NCI-H2107 (cell line): ENCODE measurements at places on chromosomes 11 and 22.

DNA sequence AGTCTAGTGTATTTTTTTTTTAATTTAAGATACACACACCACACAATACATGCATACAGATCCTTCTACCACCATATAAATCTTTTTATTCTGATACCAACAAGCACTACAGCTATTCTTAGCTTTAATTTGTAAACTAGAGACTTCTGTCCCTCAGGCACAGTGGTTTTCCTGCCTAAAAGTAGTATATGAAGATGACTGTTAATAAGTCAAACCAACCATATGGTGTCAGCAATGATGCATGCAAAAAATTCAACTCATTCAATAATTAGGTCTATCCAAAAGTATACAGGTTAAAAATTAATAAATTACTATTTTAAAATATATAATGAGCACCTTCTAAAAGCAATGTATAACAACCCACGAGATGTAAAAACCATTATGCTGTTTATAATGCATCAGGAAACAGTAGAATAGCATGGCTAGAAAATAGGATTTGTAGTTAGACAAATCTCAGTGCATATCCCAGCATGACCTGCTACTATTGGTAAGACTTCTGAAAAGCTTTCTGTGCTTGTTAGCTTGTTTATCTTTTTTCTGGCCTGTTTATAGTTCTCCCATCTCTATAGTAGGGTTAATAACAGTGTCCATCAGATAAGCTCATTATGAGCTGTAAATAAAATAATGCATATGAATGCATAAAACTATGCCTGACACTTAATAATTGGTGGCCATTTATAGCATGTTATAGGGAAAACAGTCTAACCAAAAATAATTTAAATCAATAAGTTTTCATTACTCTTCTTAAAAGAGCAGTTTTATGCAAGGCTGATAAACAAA lies 10.2 kb downstream of the RAB38 start:
- DNase-seq: no peak

DNA sequence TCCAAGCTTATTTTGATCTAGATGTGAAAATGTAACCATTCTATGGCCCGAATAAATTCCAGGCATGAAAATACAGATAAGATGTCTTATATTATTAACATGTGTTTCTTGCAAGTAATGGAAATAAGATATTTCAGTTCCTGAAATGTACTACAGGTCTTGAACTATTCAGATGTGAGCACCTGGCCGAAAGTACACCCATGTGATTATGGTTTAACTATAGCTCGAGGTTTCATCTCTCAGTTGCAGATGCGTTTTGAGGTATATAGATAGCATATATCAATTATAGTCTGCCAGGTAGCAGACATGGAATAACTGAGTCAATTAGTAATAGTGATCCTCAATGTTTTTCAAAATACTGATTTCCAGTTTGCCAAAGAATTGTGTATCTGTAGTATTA lies 68.3 kb downstream of the DDIAS start:
- no peak for DNase-seq

GRCh38 chr11:6900327-6900999 lies 8.2 kb upstream of the OR2D2 start:
- DNase-seq: no peak

- no peak for DNase-seq
These were observed 33.1 kb downstream of the EHF start for GRCh38 chr11:34653851-34654482.

DNA sequence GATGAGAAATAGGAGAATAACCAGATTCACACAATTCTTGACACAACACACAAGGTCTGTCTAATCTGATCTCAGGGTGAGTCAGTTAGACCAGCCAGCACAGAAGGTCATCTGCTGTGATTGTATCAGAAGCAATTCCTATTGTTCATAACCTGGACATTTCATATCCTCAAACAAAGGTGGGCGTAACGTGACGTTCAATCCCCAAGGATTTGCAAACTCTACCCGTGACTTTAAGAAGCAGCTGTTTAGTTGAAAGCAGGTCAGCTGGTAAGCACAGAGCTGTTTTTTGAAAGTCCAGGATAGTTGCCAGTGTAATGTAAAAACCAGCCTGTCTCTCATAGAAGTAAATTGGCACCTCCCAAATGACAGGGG lies 385.1 kb downstream of the DCDC1 start:
- no peak for DNase-seq

DNA sequence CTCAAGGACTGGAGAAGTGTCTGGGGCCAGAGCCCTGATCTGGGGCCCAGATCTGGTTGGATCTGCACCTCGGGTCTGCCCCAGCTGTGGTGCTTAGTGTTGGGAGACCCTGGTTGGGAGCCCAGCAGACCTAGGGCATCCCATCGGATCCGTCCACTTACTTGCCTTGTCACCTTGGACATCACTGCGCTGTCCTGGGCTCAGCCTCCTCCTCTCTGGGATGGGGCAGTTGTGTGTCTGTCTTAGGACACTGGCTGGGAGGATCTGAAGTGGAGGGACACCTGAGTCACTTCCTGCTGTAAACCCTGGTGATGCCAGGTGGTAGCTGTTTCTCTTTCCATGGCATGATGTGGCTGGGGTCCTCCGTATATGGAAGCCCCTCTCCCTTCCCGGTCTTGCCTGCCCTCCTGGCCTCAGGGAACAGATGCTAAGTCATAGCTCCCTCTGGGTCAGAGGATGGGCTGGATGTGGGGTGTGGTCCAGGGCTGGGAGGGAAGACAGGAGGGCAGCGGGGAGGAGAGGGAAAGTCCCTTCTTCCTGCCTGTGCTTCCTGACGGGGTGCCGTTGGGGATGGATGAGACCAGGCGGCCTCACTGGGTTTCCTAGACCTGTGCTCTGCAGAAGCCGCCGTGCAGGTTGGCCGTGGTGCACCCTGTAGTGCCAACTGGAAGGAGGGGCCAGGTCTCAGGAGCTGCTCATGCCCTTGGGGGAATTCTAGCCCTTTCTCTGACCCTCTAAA lies 12.1 kb upstream of the OMP start:
- no peak for DNase-seq

DNA sequence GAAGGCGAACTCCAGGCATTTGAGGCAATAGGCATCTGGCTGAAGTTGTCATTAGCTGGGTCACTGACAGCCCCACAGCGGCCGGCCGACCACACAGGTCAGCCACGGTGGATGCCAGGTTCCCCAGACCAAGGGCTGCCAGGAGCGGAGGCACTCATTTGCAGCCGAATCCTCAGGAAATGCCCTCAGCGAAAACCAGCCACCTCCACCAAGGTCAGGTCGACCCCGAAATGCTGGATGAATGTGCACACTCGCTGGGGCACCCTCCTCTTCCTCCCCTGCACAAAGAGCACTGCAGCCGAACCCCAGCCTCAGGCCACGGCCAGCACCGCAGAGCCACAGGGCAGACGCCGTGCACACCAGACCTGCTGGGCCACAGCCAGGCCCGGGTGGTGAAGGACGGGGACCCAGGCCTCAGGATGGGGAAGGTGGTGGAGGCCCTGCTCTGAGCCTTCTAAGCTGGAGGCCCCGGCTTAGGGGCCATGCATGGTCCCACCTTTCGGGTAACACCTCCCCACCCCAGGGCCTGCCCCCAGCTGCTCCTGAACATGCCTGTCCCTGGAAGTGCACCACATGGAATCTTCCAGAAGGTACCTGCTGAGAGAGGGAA lies 206.0 kb downstream of the BRD1 start:
- DNase-seq: no peak

- DNase-seq: no peak
These were observed 110.5 kb downstream of the KCNQ1 start for GRCh38 chr11:2555336-2555735.

DNA sequence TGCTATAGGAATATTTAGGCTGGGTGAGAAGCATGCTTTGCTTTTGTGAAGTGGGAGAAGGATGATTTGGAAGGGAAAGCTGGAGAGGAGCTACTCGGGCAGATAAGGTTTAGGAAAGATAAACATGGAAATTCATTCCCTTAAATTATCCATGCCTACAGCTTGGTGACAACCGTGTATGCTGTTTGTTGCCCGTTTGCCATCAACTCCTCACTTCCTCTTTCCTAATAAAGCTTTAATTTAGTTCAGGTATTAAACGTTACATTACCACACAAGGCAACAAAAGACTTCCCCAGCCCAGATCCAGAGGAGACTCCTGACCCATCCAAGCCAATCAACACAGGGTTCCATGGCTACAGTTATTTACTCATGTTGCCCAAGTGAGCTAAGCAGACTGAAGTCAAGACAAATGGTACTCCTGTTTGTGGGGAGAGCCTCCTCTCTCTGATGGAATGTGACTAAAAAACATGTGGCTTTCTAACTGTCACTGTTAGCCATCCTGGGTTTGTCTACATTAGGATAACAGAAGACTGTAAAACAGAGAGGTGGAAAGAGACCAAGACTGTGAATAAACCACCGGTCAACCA lies 101.7 kb upstream of the GRAMD1B start:
- DNase-seq: no peak

DNA sequence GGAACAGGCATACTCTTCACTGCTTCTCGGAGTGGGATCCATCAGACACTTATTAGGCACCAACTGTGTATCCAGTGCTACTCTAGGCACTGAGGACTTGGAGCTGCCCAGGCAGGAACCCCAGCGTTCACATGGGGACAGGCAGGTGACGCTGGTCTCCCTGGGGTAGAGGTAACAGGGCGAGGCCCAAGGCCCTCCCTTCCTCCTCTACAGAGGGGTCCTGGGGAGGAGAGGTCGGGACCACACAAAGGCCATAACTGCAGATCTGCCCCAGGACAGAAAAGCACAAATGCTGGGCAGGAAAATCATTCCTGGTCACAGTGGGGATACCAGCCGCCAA lies 262.2 kb downstream of the BRD1 start:
- no peak for DNase-seq

DNA sequence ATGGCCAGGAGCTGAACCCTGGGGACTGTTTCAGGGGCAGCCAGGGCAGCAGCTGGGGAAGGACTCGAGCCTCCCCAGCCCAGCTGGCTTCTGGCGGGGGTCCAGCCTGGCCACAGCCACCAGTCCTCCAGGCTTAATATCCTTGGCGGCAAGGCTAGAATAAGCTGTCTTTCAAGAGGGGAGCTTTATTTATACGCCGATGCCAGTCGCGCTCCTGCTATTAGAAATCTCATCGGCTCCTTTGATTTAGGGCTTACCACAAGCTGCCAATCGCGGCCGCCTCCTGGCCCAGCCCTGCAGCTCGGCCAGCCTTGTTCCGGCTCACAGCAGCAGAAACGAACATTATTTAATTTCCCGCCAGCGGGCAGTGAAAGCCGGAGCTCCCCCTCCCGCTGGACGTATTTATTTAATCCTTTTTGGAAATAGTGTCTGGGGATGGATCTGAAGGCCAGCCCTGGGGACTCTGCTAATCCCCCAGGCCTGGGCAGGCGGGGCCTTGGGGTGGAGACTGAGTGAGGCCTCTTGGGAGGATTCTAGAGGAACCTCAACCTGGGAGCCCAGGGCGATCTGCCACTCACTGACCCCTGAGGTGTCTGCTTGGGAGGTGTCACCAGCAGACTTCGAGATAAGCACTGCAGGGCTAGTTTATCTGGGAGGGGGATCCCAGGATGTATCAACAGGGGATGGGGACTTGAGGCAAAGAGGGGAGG lies 363.1 kb downstream of the MN1 start:
- DNase-seq: no peak

- DNase-seq: no peak
These were observed 6.8 kb upstream of the SART1 start for GRCh38 chr11:65954771-65955170.

GRCh38 chr22:23200898-23201297 lies 20.6 kb downstream of the BCR start:
- no peak for DNase-seq

DNA sequence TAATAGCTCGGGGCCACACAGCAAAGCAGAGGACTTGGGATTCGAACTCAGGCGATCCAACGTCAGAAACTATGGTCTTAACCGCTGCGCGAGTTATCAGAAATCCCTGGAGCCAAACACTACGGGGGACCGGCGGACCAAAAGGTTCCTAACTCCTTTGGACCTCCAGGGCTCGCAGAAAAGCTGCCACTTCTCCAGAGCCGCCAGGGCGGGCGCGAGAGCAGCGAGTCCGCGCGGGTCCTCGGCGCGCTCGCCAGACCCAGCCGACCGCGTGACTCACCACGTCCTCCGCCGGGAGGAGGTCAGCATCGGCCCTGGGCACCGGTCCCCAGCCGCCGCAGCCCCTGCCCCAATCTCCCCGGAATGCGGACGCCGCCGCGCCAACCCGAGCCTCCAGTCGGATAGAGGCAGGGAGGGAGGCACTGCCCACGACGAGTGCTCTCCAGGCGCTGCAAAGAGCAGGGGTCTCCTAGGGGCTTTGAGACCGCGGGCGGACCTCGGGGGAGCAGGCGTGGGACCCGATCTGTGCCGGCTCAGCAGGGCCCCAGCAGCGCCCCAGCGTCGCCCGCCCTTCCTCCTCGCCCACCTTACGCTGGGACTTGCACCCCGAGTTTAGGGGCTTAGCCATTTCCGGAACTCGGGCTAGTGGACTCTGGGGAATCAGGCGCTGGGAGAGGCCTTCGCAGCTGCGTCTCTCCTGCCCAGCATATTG lies 6.2 kb upstream of the ALX4 start:
- DNase-seq: no peak

- DNase-seq: no peak
These were observed 460.0 kb downstream of the BUD13 start for GRCh38 chr11:116312570-116313391.

DNA sequence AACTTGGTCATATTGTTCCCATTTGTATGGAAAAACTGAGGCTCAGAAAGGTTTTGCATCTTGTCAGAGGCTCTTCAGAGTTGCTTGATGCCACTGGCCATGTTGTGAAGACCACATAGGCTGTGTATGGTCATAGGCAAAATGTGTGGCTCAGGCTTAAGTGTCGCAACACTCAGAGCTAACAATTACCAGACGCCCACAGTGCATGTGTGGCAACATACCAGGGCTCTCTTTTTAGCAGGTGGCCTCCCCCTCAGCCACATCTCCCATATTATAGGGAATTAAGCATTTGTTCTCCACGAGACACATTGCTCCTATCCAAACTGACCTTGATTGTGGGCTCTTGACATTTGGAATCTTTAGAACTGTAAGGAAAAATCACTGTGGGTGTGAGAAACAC lies 802.5 kb downstream of the DLG2 start:
- DNase-seq: no peak

DNA sequence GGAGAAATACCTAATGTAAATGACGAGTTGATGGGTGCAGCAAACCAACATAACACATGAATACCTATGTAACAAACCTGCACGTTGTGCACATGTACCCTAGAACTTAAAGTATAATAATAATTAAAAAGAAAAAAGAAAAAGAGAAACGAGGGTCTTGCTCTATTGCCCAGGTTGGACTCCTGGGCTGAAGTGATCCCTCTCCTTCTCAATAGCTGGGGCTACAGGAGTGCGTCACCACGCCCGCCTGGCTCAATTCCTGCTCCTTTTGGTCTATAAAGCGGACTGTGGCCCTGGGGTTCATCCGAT lies 521 bp upstream of the PTS start:
- no peak for DNase-seq

DNA sequence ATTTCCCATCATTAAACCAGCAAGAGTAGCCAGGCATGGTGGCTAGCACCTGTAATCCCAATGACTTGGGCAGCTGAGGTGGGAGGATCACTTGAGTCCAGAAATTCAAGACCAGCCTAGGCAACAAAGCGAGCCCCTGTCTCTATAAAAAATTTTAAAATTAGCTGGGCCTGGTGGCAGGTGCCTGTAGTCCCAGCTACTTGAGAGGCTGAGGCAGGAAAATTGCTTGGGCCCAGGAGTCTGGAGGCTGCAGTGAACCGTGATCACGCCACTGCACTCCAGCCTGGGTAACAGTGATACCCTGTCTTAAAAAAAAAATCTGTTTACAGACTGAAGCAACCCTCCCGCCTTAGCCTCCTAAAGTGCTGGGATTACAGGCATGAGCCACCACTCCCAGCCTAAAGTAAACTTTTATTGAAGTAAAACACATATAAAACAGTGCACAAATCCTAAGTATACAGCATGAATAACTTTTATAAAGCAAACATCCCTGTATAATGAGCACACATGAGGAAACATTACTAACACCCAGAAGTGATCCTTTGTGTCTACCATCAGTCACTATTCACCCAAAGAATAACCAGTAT lies 12.6 kb downstream of the UCP3 start:
- DNase-seq: no peak
